ENCODE measurements at places on chromosomes 1 and 21.

GRCh38 chr1:71645015-71645414, 564.2 kb upstream of the ZRANB2 start:
- no peak for DNase-seq

GRCh38 chr21:44466996-44467858, 11.9 kb downstream of the LRRC3 start:
- DNase-seq, result no peak

DNA sequence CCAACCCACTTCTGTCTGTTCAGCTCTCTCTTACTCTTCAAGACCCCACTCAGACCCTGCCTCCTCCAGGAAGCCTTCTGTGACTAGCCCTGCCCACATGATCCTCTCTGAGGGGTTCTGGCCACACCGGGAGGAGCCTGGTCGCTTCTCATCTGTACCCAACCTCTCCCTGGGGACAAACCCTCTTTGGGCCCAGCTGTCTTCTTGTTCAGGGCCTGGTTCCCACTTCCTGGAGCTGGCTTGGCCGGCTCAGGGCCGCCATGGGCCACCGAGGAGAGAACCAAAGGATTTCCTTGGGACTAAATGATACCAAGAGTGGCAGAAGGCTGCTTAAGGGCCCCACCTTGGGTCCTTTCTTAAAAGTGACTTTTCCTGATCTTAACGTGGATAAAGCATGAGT, 124.7 kb upstream of the ZBTB40 start:
- no peak for DNase-seq

DNA sequence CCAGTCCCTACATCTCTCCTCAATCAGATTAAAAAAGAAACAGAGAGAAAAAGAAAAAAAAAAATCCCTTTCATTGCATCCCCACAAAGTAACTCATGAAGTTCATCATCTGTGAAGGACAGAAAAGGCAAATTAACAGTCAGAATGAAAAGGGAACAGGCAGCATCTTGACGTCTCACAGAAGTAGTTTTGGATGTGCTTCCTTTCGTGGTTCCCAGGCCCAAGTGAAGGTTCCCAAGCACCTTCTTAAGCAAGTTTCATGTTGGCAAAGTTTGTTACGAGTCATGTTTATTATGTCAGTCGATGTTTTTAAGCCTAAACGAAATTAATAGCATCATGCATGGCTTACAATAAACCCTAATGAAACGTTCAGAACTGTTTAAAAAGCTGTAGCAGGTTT, 475.2 kb downstream of the SETD4 start:
- DNase-seq, result no peak

DNA sequence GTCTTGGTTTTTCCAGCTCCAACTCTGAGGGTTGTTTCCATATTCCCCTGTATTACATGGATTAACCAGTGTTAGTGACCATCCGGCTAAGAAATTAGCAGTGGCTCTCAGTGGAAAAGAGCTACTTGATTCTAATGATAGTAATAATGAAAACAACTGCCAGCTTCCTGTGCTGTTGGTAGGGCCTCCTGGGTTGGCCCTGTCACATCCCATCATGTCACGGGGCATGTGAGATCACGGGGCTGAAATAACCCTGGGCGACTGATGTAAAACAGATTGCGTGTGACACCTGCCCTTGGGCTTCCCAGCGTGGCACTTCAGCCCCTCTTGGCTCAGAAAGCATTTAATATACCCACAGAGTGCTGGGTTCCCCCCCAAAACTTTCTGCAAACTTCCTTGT, 149.0 kb downstream of the ROR1 start:
- DNase-seq, result no peak
